ENCODE measurements at places on chromosomes 5 and 9. TPM values are rescaled to one million over a fixed set of nuclear protein-coding genes. Genes with fewer than 3 reads are reported as not detected.

DNA sequence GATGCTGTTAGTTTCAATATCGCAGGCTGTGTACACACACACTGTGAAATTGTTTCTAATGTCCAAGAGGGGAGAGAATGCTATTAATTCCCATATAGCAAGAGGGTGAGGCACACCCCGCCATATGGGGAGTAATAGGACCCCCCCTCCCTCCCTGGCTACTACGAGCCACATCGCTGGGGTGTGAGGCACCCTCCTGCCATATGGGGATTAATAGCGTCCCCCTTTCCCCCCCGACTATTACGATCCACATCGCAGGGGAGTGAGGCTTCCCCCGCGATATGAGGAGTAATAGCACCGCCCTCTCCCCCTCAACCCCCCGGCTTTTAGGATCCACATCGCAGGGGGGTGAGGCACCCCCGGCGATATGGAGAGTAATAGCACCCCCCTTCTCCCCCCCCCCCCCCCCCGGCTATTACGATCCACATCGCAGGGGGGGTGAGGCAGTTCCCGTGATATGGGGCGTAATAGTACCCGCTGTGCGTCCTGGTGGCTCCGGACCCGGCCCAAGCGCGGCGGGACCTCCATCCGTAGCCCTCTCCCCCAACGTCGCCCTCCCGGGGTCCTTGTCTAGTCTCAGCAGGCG lies 494 bp upstream of the STK32A start:
- DNase-seq, result no peak

GRCh38 chr5:135990528-135991255 lies 35.9 kb upstream of the LECT2 start:
- no peak for DNase-seq

DNA sequence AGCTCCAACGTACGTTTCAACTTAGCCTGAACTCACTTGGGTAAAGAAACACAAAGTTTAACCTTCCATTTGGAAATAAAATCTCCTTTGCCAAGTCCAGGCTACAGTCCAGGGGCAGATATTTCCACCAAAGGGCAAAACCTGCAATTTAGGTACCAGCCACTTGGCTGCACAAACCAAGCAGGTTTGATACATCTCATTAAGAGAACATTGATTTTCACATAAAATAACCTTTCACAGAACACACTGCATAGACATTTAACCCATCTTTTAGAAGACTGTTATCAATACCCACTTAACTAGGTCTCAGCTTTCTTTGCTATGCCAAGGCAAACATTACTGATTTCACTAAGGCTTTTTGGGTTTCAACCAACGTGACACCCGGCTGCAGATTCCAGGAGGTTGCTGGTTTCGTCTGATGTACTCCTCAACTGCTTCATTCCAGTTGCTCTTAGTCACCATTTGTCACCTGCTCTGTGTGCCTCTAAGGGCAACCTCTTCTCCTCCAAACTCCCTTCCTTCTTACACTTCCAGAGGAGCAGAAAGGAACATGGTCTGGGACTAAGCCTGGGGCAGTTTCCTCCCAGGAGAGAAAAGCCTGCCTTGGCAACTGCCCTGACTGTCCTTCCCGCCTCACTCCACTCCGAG lies 67.1 kb downstream of the EPB41L4B start:
- DNase-seq, result no peak

The EPB41L4B gene
- total RNA-seq, result 26.6 TPM

GRCh38 chr9:121915304-121915625 lies 177.8 kb downstream of the TTLL11 start:
- DNase-seq, result no peak

- DNase-seq, result no peak
Observed at GRCh38 chr9:97848215-97848479, 4.9 kb upstream of the FOXE1 start.

- DNase-seq, result no peak
Observed at GRCh38 chr9:118961857-118962256, 407.4 kb downstream of the BRINP1 start.

The MCTP1 gene
- 6.5 TPM for total RNA-seq

- no peak for DNase-seq
Observed at GRCh38 chr5:122701640-122702523, 73.0 kb upstream of the SNX2 start.

The LPAR1 gene
- total RNA-seq, result 65.8 TPM

DNA sequence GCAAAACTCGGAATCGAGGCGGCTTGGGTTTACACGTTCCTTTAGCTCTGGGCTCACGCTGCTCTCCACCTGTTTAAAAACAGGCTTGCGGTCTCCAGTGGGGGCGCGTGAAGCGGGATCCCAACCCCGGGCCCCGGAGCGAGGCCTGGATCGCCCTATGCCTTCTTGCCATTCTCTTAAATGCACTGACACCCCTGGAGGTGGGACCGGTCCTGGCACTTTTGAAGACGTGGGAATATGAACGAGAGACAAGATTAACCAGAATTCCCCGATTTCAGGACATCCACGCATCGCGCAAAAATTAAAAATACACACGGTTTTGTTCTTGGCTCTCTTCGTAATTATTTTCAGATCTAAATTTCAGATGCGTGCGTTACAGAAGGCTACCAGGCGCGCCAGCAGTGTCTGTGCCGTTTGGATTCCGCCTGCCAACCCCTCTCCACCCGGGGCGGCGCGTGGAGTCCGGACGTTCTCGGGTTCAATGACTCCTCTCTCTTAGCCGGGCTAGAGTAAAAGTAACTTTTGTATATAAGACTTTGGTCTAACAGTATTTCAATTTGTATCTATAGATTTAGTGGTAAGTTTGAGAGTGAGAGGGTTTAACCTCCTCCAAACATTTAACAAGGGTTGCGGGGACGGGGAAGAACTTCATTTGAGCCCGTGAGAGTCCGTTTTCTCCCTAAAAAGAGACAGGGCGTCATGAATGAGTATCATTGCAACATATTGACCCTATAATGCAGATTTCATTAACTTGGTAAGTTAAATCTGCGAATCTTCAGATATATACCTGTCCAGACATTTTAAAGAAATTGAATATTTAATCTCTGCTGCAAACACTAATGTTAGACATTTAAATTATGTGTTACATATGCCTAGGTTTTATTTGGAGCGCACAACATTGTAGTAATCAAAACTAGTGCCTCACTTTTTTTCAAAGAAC lies 3.8 kb downstream of the FOXD1 start:
- DNase-seq, result no peak

- no peak for DNase-seq
Observed at GRCh38 chr5:55507574-55507973, 27.2 kb downstream of the PLPP1 start.

Measured in suprapubic skin (tissue), 4 donors.